ENCODE measurements at places on chromosomes 6 and 20.

DNA sequence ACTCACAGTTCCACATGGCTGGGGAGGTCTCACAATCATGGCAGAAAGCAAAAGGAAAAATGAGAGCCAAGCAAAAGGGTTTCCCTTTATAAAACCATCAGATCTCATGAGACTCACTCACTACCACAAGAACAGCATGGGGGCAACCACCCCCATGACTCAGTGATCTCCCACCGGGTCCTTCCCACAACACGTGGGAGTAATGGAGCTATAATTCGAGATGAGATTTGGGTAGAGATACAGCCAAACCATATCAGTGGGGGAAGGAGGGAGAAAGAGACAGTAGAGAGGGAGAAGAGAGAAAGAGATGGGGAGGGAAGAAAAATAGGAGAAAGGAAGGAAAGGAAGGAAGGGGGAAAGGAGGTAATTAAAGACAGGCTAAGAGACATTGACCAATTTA lies 30.1 kb downstream of the GMDS start:
- no peak for DNase-seq

DNA sequence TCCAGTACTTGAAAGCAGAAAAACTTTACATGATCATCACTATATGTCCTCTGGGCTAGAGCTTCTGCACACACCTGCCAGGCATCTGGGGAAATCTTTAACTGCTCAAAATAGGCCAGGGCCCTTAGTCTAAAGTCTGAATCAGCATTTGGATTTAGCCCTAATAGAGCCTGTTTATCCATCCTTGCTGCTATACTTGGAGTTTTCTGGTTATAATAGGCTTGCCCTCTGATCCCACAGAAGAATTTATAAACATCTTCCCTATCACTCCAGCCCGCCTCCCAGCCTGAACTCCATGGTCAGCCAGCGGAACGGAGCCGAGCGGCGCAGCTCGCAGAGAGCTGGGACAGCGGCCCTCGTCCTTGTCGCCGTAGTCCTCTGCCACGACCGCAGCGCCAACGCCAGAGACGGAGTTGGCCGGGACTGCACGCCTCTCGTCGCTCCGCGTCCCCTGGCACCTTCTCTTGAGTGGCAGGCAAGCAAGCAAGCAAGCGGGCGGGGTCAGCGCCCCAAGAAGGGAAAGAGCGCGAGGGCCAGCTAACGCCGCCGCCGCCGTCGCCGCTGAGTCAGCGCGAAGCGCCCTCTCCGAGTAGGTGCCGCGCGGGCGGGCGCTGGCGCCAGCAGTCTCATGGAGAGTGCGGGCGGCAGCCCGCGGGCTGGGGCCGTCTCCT lies 25.4 kb upstream of the ASIP start:
- DNase-seq = peak; percentile 59

GRCh38 chr20:53395188-53395923 lies 198.3 kb downstream of the ZNF217 start:
- DNase-seq = no peak

DNA sequence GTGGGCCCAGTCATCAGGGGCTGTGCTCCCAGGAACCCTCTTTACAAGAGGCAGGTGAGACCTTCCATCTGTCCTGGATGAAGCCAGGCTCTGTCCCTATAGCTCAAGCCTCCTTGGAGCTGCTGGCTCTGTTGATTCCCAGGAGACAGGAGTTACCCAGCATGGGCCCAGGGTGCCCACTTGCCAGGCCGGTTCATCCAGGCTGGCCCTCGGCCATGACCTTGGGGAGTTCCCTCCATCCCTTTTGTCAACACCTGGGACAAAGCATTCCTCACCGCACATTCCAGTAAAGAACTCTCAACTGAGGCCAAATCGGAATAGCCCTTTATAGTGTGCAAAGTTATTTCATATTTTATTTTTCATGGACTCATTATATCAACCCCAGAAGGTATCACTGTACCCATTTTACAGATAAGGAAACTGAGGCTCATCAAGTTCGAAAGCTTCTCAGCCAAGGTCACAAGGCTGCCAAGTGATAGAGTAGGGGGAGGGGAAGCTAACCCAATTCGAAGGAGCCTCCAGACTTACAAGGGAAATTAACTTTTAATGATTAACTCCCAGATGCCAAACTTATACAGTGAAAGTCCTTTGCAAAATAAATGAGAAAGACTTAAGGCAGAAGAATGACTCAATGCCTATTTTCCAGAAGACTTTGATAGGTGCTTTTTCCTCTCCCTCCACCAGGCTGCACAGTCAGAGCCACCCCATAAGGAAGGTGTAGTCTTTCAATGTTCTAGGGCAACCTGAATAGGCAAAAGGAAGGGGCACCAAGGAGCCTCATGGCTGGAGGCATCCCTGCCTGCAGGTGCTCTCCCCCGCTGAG lies 18.5 kb downstream of the SDC4 start:
- no peak for DNase-seq

DNA sequence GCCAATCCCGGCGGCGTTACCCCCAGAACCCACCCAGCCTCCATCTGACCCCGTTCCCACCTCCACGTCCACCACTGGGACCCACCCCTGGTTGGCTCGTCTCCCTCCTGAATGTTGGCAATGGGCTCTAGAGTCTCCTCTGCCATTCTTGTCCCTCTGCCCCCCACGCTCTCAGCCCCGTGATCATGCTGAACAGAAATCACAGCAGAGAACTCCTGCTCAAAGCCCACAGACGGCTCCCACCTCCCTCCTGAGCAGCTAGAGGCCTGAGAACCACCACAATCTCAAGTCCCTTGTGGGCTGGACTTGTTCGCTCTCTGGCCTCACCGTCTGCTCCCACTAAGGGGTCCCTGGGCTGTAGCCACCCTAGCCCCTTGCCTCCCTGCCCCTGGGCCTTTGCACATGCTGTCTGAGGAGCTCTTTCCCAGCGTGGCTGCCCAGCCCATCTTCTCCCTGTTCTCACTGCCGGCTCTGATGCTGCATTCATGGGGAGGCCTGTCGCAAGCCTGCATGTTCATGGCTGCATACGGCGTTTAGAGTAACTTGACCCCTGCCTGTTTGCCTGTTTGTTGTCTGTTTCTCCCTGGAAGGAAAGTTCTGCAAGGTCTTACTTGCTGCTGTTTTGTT lies 11.2 kb upstream of the FRMD1 start:
- no peak for DNase-seq

DNA sequence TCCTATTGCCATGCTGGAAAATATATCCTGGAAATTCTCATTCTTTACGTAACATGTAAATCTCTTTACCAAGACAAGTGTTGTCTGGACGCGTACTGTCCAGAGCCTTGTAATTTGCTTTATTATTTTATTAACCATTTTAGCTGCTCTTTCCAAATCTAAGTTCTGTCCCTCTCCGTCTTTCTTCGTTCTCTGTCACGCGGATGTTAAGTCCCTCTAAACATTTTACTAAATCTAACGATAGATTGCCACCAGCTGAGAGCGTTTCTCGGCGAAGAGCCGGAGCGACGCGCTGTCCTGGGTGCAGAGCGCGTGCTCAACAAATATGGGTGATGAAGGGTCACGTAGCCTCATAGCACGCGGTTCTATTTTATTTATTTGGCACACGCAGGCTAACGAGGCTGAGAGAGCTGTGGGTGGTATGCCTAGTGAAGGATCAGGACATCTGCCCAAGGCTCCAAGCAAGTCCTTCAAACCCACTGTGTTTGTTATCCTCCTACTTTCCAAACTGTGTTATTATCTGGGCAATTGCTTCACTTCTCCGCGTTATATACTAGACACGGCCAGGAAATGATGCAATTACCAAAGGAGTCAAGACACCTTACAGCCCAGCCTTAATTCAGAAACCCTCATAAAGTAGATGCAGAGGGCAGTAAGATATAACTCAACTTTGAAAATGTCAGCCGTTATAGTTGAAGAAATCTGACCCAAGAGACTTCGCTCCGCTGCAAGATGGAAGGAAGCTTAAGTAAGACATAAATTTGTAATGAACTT lies 10.0 kb upstream of the NCOA7 start:
- peak; percentile 84 for DNase-seq

- no peak for DNase-seq
Observed at GRCh38 chr6:169803816-169804340, 52.5 kb downstream of the ERMARD start.

GRCh38 chr20:22489626-22490286 lies 94.6 kb downstream of the FOXA2 start:
- no peak for DNase-seq

- DNase-seq = no peak
Observed at GRCh38 chr20:33702861-33703260, 16.7 kb upstream of the E2F1 start.

- no peak for DNase-seq
Observed at GRCh38 chr20:59204165-59204894, 40.7 kb downstream of the ZNF831 start.

GRCh38 chr6:8556370-8557013 lies 121.1 kb upstream of the SLC35B3 start:
- DNase-seq = no peak

- no peak for DNase-seq
Observed at GRCh38 chr6:68975816-68976215, 340.7 kb downstream of the ADGRB3 start.

DNA sequence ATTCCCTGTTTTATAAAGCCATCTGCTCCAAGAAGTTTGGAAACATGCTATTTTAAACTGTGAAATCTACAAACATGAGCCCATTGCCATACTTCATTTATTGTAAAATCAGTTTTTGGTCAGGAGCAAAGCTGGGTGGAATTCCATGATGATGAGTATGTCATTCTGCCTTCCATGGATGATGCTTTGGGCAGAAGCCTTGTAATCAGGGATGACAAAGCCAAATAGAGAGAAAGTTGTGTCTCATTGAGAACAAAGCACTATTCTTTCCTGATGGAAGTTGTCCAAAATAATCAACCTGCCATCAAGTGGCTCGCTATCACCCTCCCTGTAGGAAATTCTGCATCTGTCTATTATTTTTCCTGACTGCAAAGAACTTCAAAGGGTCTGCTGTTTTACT lies 313.0 kb upstream of the DEFB112 start:
- no peak for DNase-seq

DNA sequence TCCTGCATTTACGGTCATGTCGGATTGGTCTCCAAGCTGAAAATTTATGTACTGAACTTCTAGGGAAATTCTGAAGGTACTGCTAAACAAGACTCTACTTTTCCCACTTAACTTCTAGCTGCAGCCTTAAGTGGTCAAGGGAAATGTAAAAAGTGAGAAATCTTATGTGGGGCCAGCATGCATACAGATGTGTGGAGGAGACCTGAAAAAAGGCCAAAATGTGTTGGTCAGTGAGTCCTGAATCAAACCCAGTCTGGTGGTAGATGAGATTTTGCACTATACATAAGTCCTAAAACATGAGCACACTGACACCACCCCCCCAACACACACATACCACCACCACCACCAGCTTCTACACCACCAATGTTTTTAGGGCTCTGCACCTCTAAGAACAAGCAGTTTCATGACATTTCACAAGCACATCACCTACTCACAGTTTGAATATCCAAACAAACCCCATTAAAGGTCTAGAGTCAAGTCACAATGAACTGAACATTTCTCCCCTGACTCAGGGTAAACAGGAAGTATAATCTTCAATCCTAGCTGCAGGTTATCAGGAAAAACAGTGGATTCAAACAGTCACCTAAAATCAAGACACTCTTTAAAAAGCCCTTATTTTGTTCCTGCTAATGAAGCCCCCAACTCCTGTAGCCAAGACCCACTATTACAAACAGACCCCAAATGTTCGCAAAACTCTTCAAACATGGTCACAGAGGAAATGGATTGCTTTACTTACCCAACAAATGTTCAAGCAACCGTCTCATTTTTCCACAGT lies 1.6 kb downstream of the ZMYND8 start:
- DNase-seq = peak; percentile 37

- no peak for DNase-seq
Observed at GRCh38 chr6:166464068-166465002, 81.6 kb upstream of the MPC1 start.

DNA sequence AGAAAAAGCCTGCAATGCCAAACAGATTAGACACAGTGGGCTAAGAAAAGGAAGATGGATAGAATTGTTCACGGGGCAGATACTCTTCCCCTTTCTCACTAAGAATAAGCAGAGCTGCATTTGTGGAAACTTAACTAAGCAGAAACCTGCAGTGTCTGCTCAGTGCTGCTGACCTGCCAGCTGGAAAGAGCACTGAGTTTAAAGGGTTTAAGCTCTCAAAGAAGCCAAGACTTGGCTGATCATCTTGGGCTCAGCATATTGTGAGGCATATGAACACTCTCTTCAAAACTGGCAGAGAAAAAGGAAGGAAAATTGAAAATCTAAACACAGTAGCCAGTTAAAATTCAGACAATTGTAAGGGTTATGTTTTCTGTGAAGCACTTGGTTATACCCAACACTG lies 711.1 kb upstream of the EPHA7 start:
- no peak for DNase-seq

DNA sequence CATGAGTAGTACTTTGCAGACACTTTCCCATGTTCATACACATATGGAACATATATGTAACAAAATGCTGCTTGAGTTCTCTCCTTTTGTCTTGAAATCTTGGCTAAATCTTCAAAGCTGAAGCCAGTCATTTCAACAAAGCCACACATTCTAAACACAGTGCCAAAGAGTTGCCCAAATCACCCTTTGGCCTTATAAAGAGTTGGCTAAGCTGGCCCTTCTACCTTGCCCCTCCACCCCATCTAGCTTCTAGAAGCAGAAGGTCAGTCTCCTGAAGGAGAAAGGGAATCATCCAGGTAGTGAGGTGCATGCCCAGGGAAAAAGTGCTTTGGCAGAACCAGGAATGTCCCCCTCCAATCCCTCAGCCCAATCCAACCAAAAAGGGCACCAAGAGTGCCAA lies 58.3 kb downstream of the ALDH8A1 start:
- no peak for DNase-seq

- no peak for DNase-seq
Observed at GRCh38 chr6:107622269-107622668, 132.4 kb downstream of the SOBP start.

DNA sequence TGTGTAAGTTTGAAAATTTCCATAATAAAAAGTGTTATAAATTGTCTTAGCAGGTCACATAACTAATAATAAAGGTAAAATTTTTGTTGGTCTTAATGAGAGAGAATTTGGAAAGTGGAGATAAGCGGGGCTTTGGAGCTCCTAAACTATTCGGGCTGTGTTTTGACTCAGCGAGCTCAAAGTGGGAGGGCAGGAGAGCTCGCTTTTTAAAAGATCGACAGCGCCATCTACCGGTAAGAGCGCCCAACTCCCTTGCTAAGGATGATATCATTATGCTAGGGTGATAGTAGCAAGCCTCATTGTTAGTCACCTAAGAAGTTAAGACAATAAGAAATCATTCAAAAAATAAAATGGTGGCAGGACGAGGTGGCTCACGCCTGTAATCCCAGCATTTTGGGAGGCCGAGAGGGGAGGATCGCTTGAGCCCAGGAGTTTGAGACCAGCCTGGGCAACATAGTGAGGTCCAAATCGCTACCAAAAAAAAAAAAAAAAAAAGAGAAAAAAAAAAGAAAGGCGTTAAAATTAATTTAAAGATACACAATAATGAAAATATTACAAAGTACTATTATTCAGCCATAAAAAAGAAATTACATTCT lies 24.8 kb downstream of the C6orf15 start:
- peak; percentile 89 for DNase-seq

Measured in activated CD4-positive, alpha-beta T cell treated with anti-CD3 and anti-CD28 coated beads, Interleukin-10, Interleukin-2, amounts not matched to agents 100 ng/mL and 50 ng/mL, durations not matched to agents 16 hours and 8 hours (primary cell).